NCI-H2081 (cell line): ENCODE measurements at places on chromosomes 12 and 14.

- peak; percentile 59 for DNase-seq
Observed at GRCh38 chr12:45725631-45726602, 3.6 kb upstream of the ARID2 start.

DNA sequence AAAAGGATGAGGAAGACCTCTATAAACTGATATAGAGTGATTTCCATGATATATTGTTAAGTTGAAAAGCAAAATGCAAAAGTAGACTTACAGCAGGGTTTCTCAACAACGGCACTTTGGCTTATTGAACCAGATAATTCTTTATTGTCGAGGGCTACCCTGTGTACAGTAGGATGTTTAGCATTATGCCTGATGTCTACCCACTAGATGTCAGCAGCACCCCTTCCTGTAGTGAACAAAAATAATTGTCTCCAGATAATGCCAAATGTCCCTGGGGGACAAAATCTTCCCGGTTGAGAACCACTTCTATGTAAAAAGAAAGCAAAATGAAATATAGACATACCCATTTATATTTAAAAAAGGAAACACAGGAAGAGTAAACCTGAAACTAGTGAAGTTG is 32.4 kb downstream of the ABCD2 start:
- no peak for DNase-seq

DNA sequence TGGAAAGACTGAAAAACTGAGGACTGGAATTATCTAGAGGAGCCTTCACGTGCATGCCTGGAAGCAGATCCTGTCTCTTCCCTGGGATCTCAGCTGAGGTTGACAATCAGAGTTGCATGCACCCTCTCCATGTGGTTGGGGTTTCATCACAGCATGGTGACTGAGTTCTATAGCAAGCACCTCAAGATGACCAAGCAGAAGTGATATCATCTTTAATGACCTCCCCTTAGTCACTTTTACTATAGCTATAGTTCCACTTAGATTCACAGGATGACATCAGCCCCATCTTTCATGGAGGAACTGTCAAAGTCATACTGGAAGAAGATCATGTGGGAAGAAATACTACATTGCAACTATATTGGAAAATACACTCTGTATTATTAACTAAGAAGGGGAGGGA is 105.8 kb upstream of the ATXN7L3B start:
- DNase-seq, result no peak

GRCh38 chr12:51901121-51901817 is 6.0 kb upstream of the ACVRL1 start:
- no peak for DNase-seq

DNA sequence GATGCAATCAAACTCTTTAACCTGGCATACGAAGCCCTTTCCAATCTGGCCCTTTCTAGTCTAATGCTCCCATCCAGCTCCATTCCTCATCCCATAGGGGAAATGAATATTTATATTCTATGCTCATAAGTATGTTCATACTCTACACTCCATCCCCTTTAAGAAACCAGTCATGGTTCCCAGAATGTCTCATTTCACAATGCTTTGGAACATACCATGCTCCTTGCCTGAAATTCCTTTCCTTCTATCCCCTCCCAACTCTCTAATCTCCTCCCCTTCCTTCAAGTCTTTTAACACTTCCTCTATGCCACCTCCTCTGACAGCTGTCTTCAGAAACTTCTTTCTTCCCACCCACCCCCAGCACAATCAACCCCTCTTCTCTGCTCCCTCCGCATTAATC is 207.0 kb upstream of the CAND1 start:
- no peak for DNase-seq

GRCh38 chr14:62896932-62897456 is 148.3 kb downstream of the KCNH5 start:
- DNase-seq, result no peak

GRCh38 chr12:115008929-115009328 is 325.0 kb upstream of the TBX3 start:
- no peak for DNase-seq

GRCh38 chr12:118052324-118053070 is 8.5 kb downstream of the WSB2 start:
- DNase-seq, result no peak

DNA sequence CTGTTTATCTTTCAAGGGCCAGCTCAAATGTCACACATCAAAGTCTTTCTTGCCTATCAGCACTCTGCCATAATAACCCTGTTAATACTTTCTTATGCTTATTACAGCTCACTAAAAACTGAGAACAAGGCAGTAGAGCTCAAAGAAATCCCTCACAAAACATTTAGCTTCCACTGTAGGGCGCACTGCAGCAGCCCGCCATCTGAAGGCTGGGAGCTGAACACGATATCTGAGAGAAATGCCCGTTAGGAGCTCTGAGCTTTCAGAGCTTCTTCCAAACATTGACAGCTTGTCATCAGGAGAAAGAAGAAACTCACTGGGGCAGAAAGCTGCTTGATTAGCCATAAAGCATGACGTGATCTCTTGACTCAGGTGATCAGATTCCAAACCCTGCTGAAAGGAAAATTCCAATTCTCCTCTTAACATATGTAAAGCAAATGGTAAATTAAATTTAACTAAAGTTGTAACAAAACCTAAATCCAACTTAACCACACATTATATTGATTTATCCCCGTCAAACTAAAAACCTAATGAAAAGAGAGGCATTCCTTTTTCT is 175.7 kb downstream of the C12orf50 start:
- DNase-seq, result no peak

DNA sequence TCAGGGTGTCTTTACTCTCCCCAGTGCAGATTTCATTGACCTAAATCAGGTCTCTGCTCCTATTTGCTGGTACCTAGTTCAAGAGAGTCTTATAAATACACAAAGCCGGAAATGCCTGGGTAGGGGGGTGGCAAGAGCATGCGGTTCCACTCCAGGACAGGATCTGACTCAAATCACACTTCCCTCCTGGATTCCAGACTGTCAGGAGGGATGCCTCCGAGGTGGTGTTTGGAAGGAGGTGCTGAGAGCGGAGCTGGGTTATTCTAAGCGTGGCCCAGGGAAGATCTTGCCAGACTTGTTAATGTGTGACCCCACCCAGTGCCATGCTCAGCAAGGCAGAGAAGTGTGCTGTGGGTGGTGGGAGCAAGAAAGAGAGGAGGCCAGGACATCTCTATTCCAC is 49.8 kb downstream of the B4GALNT3 start:
- DNase-seq, result no peak

DNA sequence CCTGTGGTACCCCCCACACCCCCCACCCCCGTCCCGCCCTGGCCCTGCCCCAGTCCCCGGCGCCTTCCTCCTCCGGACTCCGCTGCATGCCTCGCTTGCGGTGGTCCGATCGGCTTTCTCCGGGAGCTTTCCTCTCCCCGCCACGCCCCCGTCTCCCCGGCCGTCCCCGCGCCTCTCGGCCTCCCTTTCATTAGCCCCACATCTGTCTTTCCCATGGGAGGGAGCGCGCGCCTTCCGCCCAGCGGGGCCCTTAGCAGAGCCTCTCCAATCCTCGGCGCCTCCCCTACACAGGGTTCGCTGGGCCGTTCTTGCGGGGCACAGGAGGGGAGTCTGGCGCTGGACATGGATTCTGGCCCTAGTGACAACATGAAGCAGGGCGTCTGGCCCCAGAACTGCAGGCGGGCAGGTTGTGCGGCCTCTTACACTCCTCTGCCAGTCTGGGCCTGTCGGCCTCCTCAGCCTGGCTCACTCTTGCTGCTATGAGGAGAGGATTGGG is 1.5 kb upstream of the EFS start:
- DNase-seq, result no peak

DNA sequence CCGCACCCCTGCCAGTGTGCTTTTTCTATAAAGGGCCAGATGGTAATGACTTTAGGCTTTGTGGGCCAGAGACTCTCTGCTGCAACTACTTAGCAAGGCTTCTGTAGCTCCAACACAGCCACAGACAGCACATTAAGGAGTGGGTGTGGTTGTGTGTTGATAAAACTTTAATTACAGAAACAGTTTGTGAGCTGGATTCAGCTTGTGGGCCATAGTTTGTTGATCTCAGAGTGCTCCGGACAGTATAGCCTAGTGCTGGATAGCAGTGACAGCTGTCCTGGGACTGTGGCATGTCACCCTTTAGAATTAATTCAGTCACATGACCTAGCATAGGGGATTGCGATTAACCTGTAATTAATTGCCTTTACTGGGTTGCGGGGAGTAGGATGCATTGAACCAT is 109.7 kb downstream of the ZNF664 start:
- no peak for DNase-seq

- no peak for DNase-seq
Observed at GRCh38 chr12:116996093-116996492, 85.3 kb downstream of the FBXW8 start.

DNA sequence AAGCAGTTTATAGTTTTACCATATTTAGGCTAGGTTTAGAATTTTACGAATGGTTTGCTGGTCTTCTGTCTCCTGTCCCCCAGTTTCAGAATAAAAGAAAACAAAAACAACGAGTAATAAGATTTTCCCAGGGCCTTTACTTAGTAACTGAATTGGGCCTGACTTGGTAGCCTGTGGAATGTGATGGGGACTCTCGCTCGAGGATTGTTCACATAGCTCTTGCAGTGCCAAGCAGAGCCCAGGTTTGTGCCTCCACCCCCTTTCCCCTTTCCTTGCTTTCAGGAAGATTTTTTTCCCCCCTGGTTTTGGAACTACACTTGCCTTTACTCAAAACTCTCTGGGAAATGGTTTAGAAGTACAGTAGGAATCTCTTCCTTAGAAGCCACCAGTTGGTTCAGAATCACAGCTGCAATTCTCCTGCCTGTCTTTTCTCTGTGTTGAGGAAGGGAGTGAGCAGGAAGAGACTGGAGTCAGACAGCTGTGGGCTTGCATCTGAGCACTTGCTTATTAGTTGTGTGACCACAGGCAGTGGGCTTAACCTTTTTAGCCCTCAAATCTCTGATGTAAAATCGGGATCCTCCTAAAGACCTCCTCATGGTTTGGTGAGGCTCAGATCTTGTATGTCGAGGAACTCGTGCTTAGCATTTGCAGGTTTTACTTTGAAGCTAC is 501.2 kb downstream of the PCNX1 start:
- no peak for DNase-seq
